ENCODE measurements at places on chromosomes 11 and 22.

GRCh38 chr11:66559142-66559865, 9.1 kb downstream of the CTSF start:
- no peak for DNase-seq

- DNase-seq: no peak
Measured at GRCh38 chr22:21937041-21937820, 15.4 kb downstream of the PPM1F start.

DNA sequence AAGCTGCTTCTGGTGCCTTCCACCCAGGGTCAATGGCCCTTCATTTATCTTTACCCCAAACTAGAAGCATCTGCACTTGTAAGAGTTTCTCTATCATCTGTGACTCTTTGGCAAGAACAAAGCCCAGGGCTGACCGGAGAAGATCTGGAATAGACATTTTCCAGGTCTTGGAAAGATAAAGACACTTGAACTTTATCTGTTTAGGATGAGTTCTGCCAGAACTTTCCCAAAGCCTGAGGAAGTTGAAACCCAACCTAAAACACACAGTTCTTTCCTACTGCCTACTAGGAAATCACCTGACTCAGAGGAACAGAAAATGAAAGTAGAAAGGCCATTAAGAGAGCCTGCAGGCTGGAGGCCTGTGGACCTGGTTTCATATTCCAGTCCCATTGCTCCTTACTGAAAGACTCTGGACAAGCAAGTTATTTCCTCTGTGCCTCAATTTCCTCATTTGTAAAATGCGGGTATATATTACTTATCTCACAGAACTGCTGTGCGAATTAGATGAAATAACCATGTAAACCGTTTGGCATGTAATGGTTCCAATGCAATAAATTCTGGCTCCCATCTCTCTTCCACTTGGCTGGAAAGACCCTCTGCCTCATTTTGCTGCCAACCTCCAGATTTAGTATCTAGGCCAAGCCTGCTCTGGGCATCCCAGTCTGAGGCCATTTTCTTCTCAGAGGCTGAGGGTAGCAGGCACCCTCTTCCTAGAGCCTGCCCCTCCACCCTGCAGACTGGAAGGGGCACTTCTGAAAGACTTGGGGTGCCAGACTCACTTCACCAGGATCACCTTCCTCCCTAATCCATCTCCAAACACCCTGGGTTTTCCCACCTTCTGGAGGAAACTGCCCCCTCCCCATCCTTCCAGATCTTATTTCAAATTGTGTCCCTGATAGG, 1.2 kb downstream of the UBE2L6 start:
- DNase-seq: no peak

DNA sequence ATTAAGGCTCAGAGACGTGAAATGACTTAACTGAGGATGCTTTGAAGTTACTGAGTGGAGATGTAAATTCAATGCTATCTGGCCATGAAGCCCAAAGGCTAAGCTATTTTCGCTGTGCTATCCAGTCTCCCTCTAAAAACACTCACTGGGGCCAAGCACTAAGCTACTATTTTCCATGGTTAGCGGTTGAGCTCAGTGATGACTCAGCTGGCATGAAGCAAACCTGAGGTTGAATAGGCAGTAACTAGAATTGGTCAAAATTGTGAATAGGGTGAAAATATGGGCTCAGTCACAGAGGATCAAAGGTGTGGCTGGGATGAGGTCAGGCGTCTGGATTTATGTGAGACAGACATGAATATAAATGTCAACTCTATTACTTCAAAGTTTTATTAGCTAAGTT, 564.2 kb upstream of the KIRREL3 start:
- no peak for DNase-seq

- DNase-seq: no peak
Measured at GRCh38 chr22:29830585-29830984, 7.5 kb downstream of the ASCC2 start.

GRCh38 chr22:32158712-32159533, at the start of gene C22orf42:
Gene C22orf42, minus strand, starts transcription at chr22:32159303. Its CDS starts 88 bp downstream, at chr22:32159215.
- no peak for DNase-seq

GRCh38 chr11:43979571-43980219, 37.3 kb downstream of the C11orf96 start:
- no peak for DNase-seq
